ENCODE measurements at places on chromosomes 12 and 14.

- DNase-seq = no peak
These were observed 61.0 kb downstream of the PPM1A start for GRCh38 chr14:60309867-60310552.

- no peak for DNase-seq
These were observed 62.3 kb downstream of the SUSD6 start for GRCh38 chr14:69673578-69674305.

GRCh38 chr12:94783862-94784261, 133.5 kb upstream of the TMCC3 start:
- no peak for DNase-seq

DNA sequence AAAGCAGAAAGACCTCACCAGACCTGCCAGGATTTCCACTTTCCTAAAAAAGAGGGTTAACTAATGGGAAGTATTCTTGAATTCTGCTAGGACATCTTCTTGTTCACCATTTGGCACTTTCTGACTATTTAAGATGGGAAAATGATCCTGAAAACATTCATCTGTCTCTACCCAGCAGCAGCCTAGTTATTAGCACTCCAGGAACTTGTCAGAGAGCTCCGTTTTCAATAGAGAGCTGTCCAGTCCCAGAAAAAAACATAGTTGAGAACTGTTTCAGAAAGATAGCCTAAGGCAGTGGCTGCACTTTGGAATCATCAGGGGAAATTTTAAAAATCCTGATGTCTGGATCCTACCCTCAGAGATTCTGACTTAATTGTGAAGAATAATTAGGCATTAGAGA, 22.1 kb upstream of the CEP83 start:
- no peak for DNase-seq

GRCh38 chr12:123358035-123358434, 6.6 kb downstream of the SBNO1 start:
- no peak for DNase-seq

Measured in DMS 273 treated with DMSO at 0.1 percent for 48 hours (cell line).